Activated CD8-positive, alpha-beta memory T cell treated with anti-CD3 and anti-CD28 coated beads for 36 hours (primary cell): ENCODE measurements at places on chromosomes 1 and 21. TPM values are rescaled to one million over a fixed set of nuclear protein-coding genes. Genes with fewer than 3 reads are reported as not detected.

The TMEM79 gene
- total RNA-seq = 10.1 TPM

The INKA2 gene
- 2.2 TPM for total RNA-seq

The KRTAP21-2 gene
- total RNA-seq = not detected

The LCE1E gene
- not detected for total RNA-seq

The SAMSN1 gene
- 92.3 TPM for total RNA-seq

The FCER1A gene
- not detected for total RNA-seq

The MYCL gene
- total RNA-seq = 0.08 TPM

The SELENBP1 gene
- total RNA-seq = not detected

The RAB7B gene
- not detected for total RNA-seq

The IFNGR2 gene
- 0.95 TPM for total RNA-seq

The OLFML3 gene
- 0.17 TPM for total RNA-seq

The PLA2G4A gene
- 0.78 TPM for total RNA-seq

The ZMYND12 gene
- 0.34 TPM for total RNA-seq

The NBPF10 gene
- 0.82 TPM for total RNA-seq

The MAN1C1 gene
- 2.1 TPM for total RNA-seq

The GSTM1 gene
- not detected for total RNA-seq

The APCS gene
- total RNA-seq = not detected

The TMOD4 gene
- 0.78 TPM for total RNA-seq

The CLEC20A gene
- not detected for total RNA-seq

The MX2 gene
- total RNA-seq = 9.5 TPM

The OR2M3 gene
- total RNA-seq = not detected

The RGSL1 gene
- not detected for total RNA-seq

The RUSC1 gene
- total RNA-seq = 27.9 TPM

The FCAMR gene
- total RNA-seq = not detected

The EXO1 gene
- 81.1 TPM for total RNA-seq

The RABGGTB gene
- 231 TPM for total RNA-seq

The C1orf116 gene
- total RNA-seq = not detected

The TENT5C gene
- 4.0 TPM for total RNA-seq

The SMIM34 gene
- not detected for total RNA-seq

The KRTAP13-3 gene
- not detected for total RNA-seq

The APH1A gene
- 129 TPM for total RNA-seq

The ATP1A2 gene
- total RNA-seq = not detected

The RNF223 gene
- total RNA-seq = not detected

The MAB21L3 gene
- not detected for total RNA-seq

The AMY2B gene
- total RNA-seq = 3.3 TPM

The SPRR4 gene
- not detected for total RNA-seq

The C4BPB gene
- total RNA-seq = 0.65 TPM

The CAPN8 gene
- total RNA-seq = not detected

The ST6GALNAC3 gene
- 0.44 TPM for total RNA-seq

The GRIK3 gene
- total RNA-seq = not detected

The IGSF5 gene
- total RNA-seq = not detected

The HSF2BP gene
- total RNA-seq = 1.4 TPM

The SERTAD4 gene
- not detected for total RNA-seq

The KLHDC8A gene
- total RNA-seq = not detected

The GABRD gene
- total RNA-seq = not detected

The ANGPTL3 gene
- total RNA-seq = not detected

The RXFP4 gene
- not detected for total RNA-seq

The KRTAP11-1 gene
- not detected for total RNA-seq

The C1orf141 gene
- not detected for total RNA-seq

The FMO4 gene
- total RNA-seq = 1.0 TPM

The NUAK2 gene
- total RNA-seq = 1.6 TPM

The PTGER3 gene
- not detected for total RNA-seq

The DTL gene
- 95.0 TPM for total RNA-seq

The KIF21B gene
- total RNA-seq = 47.2 TPM
